Activated CD4-positive, alpha-beta T cell treated with anti-CD3 and anti-CD28 coated beads, Interleukin-2, Interleukin-4, amounts not matched to agents 100 ng/mL and 50 ng/mL, durations not matched to agents 16 hours and 8 hours (primary cell): ENCODE measurements at places on chromosomes 6 and 20.

- no peak for DNase-seq
These were observed 26.8 kb downstream of the ZNF831 start for GRCh38 chr20:59190466-59190865.

- DNase-seq, result no peak
These were observed 23.3 kb downstream of the TMC2 start for GRCh38 chr20:2559651-2560050.

DNA sequence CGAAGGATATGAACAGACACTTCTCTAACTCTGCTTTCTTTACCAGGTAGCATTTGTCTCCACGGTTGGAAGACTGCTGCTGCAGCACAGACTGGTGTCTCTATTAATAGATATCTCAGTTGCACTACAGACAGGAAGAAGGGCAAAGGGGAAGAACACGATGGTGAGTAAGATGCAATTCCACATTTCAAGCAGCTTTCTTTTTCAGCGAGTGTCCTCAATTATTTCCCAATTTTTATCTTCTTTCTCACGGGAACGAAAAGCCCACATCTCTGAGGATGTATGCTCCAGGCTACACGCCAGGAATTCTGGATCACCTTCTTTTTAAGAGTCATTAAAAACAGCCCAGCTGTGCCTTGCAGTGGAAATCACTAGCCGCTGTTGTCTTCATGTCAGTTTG is 311.6 kb upstream of the ECI2 start:
- DNase-seq, result no peak

GRCh38 chr6:49072146-49072545 is 390.9 kb downstream of the MMUT start:
- DNase-seq, result no peak

- no peak for DNase-seq
These were observed 97.9 kb upstream of the SNX9 start for GRCh38 chr6:157724960-157725741.

DNA sequence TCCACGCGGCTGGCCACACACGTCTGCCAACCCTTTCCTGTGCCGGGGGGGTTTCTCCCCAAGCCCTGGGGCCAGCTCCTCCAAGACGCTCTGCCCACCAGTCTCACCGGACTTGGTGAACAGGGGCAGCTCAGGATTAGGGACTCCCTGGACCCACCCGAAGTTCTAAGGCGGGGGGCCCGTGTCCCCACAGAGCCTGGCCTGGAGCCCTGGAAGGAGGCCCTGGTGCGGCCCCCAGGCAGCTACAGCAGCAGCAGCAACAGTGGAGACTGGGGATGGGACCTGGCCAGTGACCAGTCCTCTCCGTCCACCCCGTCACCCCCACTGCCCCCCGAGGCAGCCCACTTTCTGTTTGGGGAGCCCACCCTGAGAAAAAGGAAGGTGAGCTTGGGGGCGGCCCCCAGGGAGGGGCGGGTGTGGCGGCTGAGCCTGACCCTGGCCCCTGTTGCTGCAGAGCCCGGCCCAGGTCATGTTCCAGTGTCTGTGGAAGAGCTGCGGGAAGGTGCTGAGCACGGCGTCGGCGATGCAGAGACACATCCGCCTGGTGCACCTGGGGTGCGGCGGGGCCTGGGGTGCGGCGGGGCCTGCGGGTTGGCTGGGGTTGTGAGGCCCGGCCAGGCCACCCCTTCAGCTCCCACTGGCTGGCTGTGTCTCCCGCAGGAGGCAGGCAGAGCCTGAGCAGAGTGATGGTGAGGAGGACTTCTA is 2.3 kb downstream of the SLC2A4RG start:
- no peak for DNase-seq

DNA sequence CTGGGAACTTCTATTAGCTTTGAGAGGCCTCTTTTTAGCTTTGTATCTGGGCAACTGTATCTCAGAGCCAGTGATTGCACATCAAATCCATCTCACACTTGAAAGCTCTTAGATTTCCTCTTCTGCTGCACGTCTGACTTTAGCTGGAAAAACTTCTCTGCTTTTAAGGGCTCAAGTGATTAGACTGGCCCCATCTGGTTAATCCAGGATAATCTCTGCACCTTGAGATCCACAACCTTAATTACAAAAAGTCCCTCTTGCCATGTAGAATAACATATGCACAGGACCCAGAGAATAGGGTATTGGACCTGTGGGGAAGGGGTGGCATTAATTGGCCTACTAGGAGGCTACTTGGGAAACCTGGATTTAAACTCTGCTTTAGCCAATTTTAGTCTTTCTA is 24.2 kb downstream of the KLHL31 start:
- no peak for DNase-seq

- no peak for DNase-seq
These were observed 406.2 kb upstream of the MMS22L start for GRCh38 chr6:97689078-97689754.

DNA sequence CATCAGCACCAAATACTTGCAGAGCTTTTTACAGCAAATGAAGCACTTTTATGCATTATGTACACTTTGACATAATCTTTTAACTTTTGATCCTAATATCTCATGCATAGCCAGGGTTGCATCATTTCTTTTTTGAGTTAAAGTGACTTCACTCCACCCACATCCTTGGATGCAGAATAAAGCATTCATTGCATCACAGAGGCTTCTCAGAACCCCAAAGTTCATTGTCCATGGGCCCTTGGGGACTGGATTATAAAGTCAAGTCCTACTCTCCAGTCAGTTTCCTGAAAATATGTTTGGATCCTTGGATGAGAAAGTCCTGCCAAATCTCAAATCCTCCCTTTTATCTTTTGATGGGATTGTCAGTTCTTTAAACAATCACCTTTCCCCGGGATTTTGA is 10.6 kb upstream of the EFHC1 start:
- no peak for DNase-seq

DNA sequence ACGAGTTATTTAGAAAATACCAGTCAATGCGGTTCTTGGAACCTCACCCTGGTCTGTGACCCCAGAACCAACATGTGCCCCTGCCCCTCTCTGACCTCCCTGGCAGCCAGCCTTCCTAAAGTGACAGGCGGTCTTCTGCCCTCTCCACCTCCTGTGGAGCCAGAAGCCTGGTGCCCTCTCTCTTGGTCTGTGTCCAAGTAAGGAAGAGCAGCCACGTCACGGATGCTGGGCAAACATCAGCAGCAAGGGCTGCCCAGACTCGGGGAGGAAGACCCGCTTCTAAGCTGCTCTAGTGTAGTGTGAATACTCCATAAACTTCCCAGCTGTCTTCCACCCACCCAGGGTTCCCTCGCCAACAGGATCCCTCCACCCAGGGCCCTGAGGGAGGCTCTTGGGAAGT is 272.4 kb downstream of the BMP7 start:
- no peak for DNase-seq

DNA sequence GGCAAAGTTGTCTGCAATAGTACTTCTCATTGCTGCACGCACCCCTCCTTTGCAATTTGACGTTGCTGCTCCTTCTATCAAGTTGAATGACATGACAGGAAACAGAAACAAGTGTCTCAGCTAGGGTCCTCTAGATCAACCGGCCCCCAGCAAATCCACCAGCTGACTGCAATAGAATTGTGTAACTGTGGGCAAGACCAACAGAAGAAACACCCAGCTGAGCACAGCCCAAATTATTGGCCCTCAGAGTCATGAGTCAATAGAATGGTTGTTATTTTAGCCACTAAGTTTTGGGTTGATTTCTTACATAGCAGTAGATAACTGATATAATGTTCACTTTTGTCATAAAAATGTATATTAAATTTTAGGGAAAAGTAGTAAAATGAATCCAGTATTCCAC is 202.7 kb downstream of the MAFB start:
- no peak for DNase-seq

DNA sequence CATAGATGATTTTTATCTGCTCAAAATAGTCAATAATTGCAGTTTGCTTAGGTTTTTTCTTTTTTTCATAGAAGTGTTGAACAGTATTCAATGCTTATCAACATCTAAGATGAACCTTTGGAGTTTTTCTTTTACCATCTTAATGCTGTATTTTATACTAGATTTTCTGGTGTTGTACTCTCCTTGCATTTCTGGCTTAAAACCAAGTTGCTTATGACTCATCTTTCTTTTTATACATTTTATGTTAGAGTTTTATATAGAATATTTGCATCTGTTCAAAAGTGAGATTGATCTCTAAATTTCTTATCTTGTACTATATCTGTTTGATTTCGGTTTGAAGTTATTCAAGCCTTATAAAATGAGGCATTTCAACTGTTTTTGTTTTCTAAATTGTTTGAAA is 232.5 kb downstream of the RFPL4B start:
- DNase-seq, result no peak

DNA sequence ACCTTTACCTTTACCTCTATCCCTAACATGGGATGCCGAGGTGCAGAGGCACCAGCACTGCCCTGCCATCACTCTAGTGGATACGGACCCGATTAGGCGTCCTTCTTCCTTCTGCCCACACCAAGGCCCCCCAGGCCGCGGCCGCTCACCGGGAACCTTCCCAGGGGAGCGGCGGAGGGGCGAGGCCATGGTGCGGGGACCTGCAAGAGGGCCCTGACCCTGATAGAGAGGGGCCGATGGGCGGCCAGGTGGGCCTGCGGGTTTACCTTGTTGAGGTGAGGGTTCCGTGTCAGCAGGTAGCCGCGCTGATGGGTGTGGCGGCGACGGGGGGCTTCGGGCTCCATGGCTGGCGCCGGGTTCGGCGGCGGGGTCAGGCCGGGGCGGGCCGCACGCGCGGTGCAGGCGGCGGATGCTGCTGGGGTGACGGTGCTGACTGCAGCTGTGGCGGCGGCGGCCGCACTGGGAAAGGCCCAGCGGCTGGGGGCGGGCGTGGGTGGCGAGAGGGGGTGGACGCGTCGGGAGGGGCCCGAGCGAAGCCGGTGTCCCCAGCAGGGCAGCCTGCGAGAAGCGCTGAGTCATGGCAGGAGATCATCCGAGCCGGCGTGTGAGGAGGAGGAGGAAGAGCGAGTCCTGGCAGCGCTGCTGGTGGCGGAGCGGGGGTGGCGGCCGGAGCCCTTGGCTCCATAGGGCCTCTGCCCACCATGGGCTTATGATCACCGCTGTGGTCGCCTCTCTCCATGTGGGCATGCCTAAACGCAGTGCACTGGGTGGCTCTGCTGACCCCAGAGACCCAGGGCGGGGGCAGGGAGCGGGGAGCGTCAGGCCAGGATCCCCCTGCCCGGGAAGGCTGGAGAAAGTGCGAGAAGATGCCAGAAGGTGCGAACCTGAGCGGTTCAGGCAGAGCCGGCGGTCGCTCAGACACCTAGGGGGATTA is at the start of gene ME1:
Gene ME1 (minus strand): TSS at position 441 of the 934 bp plus-strand sequence. CDS start 97 bp downstream, at position 344.
- peak; percentile 48 for DNase-seq

- DNase-seq, result no peak
These were observed 10.7 kb downstream of the MYLIP start for GRCh38 chr6:16139556-16139955.

GRCh38 chr6:30703011-30703410 is 12.2 kb upstream of the NRM start:
- no peak for DNase-seq

DNA sequence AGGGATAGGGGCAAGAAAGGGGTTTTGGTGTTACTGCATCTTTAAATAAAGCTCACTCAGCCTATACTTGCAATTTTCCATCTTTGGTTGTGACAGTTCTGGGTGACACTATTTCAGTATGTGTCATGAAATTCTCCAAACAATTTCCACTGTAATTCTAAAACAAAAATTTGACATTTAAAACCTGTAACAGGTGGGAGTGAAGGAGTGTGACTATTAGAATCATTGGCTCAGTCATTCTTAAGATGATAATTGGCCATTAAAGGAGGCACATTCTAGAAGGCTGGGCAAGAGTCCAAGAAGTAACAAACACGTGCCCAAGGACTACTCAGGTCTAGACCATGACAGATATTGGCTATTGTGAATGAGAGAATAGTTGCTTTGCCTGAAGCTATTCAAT is 153.3 kb upstream of the ARG1 start:
- no peak for DNase-seq

GRCh38 chr20:22511943-22512910 is 72.1 kb downstream of the FOXA2 start:
- no peak for DNase-seq

- no peak for DNase-seq
These were observed 194.6 kb downstream of the OTOR start for GRCh38 chr20:16942756-16943155.

DNA sequence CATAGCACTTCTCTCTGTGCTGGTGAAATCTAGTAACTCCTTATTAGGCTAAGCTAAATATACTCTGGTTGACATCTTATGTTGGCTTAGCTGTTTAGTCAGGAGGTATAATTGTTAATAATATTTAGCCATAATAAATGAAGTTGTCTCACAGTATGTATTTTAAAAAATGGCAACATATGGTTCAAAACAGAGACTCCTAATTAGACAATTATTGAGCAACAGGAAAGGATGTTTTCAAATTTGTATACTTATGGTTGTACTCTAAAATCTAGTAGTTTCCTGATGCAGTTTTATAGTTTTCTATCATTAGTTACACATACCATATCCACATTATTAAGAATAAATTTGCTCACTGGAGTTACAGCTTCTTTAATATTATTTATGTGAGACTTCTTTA is 150.2 kb downstream of the BCKDHB start:
- DNase-seq, result no peak

GRCh38 chr20:16261733-16262273 is 311.4 kb downstream of the KIF16B start:
- DNase-seq, result no peak

GRCh38 chr6:147061252-147061651 is 143.0 kb upstream of the STXBP5 start:
- no peak for DNase-seq

DNA sequence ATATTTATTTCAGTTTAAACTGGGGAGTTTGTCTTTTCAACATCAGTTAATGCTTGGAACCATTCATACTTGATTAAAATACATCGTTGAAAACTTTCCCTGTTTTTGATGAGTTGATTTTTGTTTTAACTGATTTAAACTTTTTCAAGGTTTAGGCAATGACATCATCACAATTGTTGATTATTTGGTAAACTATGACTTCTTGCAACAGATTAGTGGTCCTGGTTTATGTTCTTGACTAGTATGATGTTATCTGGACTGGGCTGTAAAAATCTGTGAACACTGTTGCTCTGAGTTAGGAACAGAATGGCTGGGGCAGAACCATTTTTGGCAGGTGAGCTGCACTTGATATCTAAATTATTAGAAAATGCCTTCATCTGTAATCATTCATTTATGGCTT is at the start of gene ZC2HC1B:
Gene ZC2HC1B (plus strand): TSS at position 241 of the 400 bp plus-strand sequence. CDS start 66 bp downstream, at position 307.
- no peak for DNase-seq

DNA sequence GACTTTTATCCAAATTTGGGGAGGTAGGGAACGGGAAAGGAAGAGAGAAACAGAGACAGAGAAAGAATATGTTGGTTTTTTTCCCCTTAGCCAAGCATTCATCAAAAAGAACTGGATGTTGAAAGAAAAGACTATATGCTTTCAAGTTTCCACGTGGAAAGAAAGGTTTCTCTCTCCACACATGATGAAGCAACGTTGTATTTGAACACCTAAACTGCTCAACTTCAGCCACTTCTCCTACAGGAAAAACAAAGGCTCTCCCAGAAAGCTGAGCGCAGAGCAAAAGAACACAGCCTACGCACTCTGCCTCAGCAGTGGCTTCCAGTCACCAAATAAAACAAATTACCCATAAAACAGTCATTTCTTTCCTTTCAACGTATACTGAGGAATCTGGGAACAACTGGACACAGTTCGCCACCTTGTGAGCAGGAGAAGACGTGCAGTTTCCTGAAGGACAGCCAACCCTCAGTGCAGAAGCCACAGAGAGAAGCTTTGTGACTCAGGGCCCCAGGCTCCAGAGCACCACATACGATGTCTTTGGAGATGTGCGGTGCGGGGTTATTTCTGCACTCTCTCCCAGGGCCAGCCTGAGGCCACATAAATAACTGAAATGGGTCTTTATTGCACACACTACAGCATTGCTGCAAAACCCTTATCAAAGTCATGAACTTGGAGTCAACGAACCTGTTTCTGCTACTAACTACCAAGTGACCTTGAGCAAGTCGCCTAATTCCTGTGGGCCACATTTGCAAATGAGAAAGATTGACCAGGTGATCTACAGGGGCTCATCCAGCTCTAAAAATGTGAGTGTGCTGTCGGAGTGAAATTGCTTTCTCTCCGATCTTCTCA is 10.1 kb downstream of the IL17F start:
- DNase-seq, result peak; percentile 74
